ENCODE measurements at places on chromosomes 11 and 22.

DNA sequence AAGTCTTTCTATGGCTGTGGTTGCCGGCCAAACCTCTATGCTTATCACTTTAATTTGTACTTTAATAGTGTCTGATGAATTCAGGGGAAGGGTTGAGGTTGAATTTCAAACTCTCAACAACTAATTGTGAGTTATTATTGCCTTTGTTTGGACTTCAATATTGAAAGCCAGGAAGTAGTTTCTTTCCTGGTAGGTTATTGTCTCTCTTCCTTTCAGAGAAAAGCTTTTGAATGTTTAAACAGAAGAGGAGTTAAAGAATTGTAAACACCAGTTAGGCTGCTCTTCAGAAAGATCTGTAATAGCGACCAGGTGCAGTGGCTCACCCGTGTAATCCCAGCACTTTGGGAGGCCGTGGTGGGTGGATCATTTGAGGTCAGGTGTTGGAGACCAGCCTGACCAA lies 22.2 kb downstream of the NNMT start:
- no peak for DNase-seq

DNA sequence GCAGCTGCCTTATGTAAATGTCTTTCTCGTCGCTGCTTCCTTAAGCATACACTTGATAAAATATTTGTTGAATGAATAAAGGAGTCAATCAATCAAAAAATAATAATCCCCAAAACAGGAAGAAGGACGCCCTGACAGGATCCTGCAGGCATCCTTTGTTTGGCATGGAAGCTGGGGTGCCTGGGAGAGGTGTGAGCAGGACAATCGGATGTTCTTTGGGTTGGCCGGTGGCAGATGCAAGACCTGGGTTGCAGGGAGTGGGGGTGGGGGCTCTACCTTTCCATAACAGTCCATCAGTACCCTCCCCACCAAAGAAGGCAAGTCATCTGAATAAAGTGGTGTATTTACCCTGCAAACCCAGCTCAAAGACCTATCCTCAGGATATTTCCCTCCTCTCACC lies 1.4 kb upstream of the SHANK2 start:
- DNase-seq: no peak

GRCh38 chr11:31323145-31323544 lies 46.4 kb downstream of the DCDC1 start:
- no peak for DNase-seq

DNA sequence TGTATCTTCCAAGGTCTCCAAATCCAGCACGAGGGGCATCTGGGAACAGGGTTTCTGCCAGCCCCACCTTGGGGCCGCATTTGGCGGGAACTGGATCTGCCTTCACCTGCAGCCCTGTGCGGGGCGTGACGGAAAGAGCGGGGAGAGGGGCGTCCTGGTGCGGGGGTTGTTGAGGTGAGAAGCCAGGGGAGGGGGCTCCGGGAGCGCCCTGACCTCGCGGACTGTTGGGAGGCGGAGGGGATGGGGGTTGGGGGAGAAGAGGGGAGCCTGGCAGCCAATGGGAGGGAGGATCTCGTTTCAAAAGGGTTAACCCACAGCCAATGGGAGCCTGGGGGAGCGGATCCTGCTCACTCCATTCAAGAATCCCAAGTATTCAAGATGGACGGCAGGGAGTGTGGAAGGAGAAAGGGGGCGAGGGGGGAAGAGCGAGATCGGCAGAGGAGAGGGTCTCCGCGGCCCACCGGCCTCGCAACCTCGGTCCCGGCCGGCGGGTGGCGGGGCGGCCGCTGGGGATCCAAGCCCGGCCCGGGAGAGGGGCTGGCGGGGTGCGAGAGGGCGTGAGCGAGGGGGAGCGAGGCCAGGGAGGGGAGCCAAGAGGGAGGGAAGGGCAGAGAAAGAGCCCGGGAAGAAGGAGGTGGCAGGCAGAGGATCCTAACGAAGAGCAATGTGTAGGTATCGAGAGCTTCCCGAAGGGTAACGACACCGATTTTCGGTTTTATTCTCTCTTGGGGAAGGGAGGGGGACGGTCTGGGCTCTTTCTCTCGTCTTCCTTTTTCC lies 11.5 kb downstream of the YPEL4 start:
- DNase-seq: peak; percentile 95

GRCh38 chr22:17706947-17707346 lies 67.3 kb downstream of the BID start:
- DNase-seq: no peak

DNA sequence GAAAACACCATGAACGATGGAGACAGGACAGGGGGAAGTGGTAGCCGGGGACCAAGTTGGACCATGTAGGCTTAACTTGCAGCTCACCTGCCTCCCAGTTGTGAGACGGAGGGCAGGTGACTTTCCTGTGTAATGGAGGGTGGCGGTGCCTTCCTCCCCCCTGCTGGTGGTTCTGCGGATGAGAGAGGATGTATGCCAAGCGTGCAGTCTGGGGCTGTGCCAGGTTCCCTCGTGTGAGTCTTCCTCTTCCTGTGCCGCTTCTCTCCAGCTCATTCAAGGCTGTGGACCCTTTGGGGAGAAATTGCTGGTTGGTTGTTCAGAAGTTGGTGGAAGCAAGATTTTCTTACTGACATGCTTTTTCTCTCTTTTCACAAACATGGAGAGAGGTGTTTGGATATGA lies 35.1 kb downstream of the MPPED1 start:
- no peak for DNase-seq

DNA sequence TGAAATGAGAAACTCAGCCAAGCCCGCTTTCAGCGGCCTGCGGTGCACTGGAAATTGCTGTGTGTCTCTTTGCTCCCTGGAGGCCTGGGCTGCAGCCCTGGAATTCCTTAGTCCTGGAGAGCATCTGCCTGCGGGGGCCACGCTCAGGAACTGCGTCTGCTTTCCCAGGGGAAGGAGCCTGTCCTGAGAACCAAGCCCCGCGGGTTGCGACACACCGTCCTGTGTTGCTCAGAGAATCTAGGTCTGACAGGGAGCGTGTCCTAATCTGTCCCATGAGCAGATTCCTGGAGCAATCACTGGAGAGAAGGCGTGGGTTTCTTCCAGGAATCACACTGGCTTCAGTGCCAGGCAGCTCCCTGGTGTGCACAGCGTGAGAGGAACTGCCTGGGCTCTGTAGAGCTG lies 708.1 kb downstream of the BRD1 start:
- DNase-seq: no peak

GRCh38 chr11:117068303-117068860 lies 29.8 kb downstream of the SIK3 start:
- no peak for DNase-seq

DNA sequence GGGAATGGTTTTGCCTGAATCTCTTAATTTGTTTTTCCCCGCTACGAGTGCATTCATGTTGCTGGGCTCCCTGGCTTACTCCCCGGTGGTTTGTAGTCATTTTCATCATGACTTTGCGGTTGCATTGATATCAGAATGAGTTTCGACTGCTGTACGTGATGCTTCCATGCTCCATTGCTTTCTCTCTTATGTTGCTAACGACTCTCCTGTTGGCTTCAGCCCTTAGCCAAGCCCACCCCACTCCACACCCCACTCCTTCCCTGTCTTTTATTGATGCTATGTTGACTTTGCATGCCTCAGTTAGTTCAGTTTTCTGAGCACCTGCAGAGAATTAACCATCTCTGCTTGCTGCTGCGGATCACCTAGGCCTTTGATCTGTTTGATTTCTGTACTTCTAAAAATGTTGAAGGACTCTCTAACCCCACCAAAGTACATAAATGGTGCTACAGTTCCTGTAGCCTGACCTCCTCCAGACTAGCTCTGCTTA lies 65.3 kb downstream of the ARFGAP2 start:
- no peak for DNase-seq

DNA sequence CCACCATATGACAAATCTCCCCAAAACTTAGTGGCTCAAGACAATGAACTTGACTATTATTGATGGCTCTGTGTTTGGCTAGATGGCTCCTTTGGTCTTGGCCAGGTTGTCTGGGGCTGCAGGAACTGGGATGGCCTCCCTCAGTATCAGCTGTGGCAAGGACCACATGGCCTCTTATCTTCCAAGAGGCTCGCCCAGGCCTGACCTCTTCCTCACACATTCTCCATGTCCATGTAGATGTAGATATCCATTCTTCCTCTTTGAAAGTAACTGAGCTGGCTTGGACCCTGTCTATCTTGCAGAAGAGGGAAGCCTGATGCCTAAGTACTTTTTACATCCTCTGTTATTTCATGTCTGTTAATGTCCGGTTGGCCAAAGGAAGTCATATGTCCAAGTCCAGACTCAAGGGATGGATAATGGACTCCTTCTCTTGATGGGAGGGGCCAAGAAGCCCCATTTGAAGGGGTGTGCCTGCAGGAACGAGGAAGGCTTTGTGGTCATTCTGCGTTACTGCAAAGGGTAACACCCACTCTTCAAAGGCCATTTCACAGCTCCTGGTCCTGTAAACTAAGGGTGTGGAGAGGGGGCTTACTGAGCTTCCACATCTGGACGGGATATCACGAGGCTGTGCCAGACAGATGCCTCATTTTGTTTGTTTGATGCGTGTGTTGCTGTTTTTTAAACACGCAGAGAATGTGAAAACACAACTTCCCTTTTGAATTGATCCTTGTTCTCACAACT lies 87.1 kb downstream of the GRIK4 start:
- DNase-seq: no peak

DNA sequence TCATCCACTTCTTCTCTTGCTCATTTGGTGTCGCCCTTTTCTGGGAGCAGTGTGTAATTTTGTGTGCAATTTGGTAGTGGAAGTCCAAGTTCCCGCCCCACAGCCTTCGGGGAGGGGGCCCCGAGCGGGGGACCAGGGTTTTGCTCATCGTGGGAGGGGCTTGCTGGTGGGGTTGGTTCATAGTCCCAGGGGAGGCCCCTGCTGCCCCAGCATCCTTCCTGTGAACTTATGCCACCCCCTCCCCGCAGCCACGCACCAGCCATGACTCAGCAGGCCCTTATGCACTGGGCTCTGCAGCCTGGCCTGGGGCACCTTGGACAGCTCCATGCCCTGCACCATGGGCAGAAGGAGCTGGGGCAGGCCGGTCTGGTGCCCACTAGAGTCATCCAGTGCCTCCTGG lies 1183.6 kb downstream of the BRD1 start:
- peak; percentile 0 for DNase-seq

- no peak for DNase-seq
Measured at GRCh38 chr22:38097557-38098409, 12.7 kb downstream of the BAIAP2L2 start.

Data from adipocyte (in vitro differentiated cells).